ENCODE measurements at places on chromosomes 2 and 18. TPM values are rescaled to one million over a fixed set of nuclear protein-coding genes. Genes with fewer than 3 reads are reported as not detected.
A peak's percentile ranks its signal among the peaks of the same experiment; 100 is the strongest.

GULP1 gene
- 25.4 TPM for total RNA-seq

GRCh38 chr2:71476495-71476894 is 23.1 kb downstream of the DYSF start:
- H3K36me3 ChIP-seq = no peaks in the 10 kb centered on the region
- no peak overlapping the region for H3K4me3 ChIP-seq
- no peaks in the 10 kb centered on the region for H3K4me1 ChIP-seq
- DNase-seq = no peak
- H3K27me3 ChIP-seq = no peaks in the 10 kb centered on the region

SPP2 gene
- total RNA-seq = not detected

- no peak overlapping the region for H3K4me3 ChIP-seq
- no peak overlapping the region for H3K27ac ChIP-seq
- H3K4me1 ChIP-seq = no peaks in the 10 kb centered on the region
- no peaks in the 10 kb centered on the region for H3K27me3 ChIP-seq
These were observed 175.8 kb downstream of the SRBD1 start for GRCh38 chr2:45435316-45435715.

GAREM2 gene
- 0.40 TPM for total RNA-seq

GRCh38 chr2:61529944-61530735 is 8.0 kb downstream of the XPO1 start:
- no peak for DNase-seq
- H3K36me3 ChIP-seq = peaks cover 48% of the 10 kb centered on the region
- H3K27ac ChIP-seq = no peak overlapping the region
- H3K4me3 ChIP-seq = no peak overlapping the region

DNA sequence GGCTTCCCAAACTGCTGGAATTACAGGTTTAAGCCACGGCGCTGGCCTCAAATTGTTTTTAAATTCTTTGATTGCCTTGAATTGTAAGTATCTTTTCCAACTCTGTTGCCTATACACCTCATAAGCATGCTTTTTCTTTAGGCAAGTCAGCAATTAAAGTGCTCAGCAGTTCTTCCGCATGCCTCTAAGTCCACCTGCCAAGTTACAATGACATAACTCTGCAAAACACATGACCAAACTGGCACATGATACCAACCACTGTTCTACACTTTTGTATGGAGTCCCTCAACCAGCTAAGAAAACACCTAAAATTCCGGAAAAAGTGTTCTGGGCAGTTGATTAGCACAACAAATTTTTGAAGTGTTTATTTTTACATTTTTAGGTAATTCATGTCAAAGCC is 5.1 kb downstream of the TXNL4A start:
- peaks cover 11% of the 10 kb centered on the region for H3K4me1 ChIP-seq
- no peak overlapping the region for H3K4me3 ChIP-seq
- H3K27me3 ChIP-seq = no peaks in the 10 kb centered on the region
- peak overlapping the region; percentile 45 for H3K27ac ChIP-seq

- H3K27me3 ChIP-seq = no peaks in the 10 kb centered on the region
- H3K4me1 ChIP-seq = no peaks in the 10 kb centered on the region
- DNase-seq = no peak
- H3K27ac ChIP-seq = no peak overlapping the region
- H3K36me3 ChIP-seq = no peaks in the 10 kb centered on the region
These were observed 724.2 kb upstream of the REG3G start for GRCh38 chr2:78301166-78301789.

DNA sequence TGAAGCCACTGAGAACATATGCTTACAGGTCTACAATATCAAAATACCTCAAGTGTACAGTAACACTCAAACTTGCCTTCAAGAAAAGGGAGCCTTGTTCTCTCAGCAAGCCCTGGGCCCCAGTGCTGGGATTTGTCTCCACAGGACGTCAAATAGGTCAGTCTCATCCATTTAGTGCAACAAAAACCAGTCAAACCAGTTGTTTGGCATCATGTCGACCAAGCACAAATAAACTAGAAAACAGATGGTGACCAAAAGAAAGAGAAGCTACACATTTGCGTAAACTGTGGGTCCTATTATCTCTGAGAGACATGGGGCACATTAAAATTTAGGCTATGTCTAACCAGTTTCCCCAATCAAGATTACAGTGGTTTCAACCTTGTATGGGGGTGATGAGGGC is 182.6 kb upstream of the PKDCC start:
- peaks cover 4% of the 10 kb centered on the region for H3K4me1 ChIP-seq
- H3K27ac ChIP-seq = no peak overlapping the region
- no peak for DNase-seq
- H3K4me3 ChIP-seq = no peak overlapping the region
- no peaks in the 10 kb centered on the region for H3K27me3 ChIP-seq
- H3K36me3 ChIP-seq = no peaks in the 10 kb centered on the region

DNA sequence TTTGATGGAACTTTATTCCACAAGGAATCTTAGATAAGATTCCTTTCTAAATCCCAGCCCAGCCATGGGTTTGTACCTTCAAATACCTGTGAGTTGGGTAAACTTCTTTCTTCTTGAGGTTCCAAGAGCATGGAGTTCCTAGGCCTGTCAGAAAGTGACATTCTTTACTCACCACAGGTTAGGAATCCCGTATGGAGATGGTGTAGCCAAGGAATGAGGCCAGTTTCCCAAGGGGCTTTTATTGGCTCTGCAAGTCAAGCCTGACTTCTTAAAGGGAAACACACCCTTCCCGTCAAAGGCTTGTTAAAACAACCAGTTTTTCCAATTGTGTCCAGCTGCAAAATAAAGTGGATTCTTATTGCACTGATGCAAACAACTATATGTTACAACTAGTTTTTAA is 45.8 kb downstream of the STK17B start:
- no peak overlapping the region for H3K4me3 ChIP-seq
- no peaks in the 10 kb centered on the region for H3K27me3 ChIP-seq
- DNase-seq = no peak
- H3K36me3 ChIP-seq = no peaks in the 10 kb centered on the region

NR4A2 gene
- 1.3 TPM for total RNA-seq

RFX8 gene
- not detected for total RNA-seq

DNA sequence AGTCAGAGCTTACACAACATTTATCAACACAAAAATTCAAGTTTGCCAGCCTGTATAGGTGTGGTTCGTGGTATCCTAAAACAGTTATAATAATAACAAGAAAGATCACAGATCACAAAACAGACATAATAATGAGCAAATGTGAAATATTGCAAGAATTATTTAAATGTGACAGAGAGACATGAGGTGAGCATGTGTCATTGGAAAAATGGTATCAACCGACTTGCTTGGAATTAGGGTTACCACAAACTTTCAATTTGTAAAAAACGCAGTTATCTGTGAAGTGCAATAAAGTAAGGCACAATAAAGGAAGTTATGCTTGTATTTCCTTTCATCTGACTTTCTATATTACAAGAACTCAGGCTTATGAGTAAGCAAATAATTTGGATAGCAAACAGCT is 116.8 kb downstream of the IKZF2 start:
- no peak overlapping the region for H3K4me3 ChIP-seq
- no peaks in the 10 kb centered on the region for H3K27me3 ChIP-seq
- no peaks in the 10 kb centered on the region for H3K36me3 ChIP-seq
- no peak for DNase-seq
- H3K27ac ChIP-seq = no peak overlapping the region

- H3K27ac ChIP-seq = no peak overlapping the region
- H3K36me3 ChIP-seq = no peaks in the 10 kb centered on the region
- no peak for DNase-seq
- no peaks in the 10 kb centered on the region for H3K4me1 ChIP-seq
- H3K27me3 ChIP-seq = no peaks in the 10 kb centered on the region
These were observed 18.5 kb downstream of the MBD2 start for GRCh38 chr18:54205959-54206358.

GRCh38 chr2:88350331-88351248 is 101.9 kb downstream of the FOXI3 start:
- no peak overlapping the region for H3K27ac ChIP-seq
- no peaks in the 10 kb centered on the region for H3K36me3 ChIP-seq
- DNase-seq = no peak
- peak overlapping the region; percentile 12 for H3K4me3 ChIP-seq

VWC2L gene
- not detected for total RNA-seq

COLEC11 gene
- total RNA-seq = 0.56 TPM

COBLL1 gene
- total RNA-seq = 88.9 TPM

ALPI gene
- total RNA-seq = not detected

All from esophagus squamous epithelium (tissue), 5 donors.